ENCODE measurements at places on chromosomes 4 and X.

GRCh38 chr4:140395668-140396067 is 22.2 kb downstream of the SCOC start:
- no peak for DNase-seq

- DNase-seq, result no peak
Observed at GRCh38 chrX:8738588-8739189, 6.8 kb upstream of the ANOS1 start.

DNA sequence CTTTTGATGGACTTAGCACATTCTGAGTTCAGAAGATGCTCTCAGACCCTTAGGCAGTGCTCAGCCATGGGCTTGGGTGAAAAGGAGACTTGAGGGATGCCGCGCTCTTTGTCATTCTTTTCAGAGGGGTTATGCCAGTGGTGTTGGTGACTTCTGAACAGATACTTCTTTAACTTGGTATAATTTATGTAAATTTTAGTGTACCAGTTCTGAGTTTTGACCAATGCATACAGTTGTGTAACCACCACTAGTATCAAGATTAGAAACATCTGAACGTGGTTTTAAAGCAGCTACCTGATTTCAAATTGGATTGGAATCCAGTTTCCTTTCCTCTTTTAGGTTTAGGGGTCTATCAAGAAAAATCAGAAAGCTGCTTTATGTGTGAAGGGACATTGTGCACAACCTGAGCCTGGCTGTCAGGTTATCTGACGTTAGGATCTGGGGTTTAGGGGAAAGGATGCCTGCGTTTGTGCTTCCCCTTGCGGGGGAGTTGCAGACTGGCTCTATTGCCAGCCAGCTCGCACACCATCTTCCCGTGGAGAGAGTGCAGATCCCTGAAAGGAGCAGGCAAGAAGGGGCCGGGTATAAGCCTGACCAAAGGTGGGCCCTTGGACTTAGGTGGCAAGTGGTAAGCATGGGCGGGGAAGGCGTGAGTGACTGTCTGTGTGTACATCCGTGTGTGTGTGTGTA is 19.0 kb downstream of the SMS start:
- no peak for DNase-seq

GRCh38 chr4:25860586-25861279 is 2.1 kb downstream of the SEL1L3 start:
- no peak for DNase-seq

GRCh38 chr4:87382931-87383330 is 8.1 kb downstream of the HSD17B11 start:
- no peak for DNase-seq

DNA sequence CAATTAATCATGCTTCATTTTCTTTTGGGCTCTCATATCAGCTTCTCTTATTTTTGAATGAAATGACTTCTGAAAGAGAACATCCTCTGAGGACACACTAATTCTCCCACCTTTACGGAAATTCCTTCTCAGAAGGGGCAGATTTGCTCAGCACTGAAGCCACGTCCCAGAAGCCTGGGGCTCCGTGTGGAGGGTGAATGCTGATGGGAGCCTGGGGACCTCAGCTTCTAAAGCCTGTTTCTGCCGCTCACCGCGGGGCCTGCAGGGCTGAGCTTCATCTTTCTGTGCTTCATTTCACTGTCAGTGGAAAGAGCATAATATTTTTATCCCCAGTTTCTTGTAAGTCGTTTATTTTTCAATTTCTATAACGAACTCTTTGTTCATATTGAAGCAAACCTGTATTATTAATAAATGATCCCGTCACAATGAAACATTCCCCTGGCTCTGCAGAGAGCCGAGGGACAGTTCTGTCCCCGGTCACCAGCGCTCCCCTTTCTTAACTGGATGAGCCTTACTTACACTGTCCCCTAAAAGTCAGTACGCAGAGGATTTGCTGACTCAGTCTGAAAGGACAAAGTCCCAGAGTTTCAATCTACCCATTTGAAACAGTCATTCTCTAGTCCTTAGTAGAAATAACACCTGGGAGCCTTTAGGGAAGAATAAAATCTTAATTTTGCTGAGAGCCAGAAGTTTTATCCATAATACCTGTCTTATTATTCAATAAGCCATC is 364.6 kb upstream of the FAT1 start:
- no peak for DNase-seq

DNA sequence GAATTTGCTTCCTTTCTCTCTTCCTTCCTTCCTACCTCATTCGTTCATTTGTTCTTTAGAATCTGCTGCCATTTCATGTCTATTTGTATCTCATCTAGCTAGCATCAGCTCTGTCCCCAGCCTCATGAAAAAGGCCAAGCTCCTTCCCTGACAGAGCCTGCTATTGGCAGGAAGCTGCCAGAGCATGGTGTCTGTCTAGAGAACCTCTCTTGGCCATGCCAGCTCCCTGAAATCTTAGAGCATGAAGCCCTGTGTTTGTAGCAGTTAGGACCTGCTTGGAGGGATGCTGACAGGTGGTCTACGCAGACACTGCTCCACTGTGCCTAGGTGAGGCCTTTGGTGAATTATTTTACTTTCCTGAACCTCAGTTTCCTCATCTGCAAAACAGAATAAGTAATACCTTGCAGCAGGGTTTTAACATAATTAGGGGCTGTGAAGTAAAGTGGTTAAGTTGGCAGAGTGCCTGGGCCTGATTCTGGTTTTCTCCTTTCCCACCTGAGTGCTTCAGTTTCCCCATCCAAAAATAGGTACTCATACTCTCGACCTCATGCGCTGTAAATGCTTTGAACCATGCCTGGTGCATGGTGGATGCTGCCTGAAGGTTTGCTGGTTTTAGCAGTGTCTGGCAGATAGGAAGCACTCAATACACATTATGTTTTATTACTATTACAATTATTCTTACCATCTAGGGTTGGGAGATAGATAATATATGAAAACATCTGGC is 4.7 kb downstream of the PTTG2 start:
- DNase-seq, result no peak

- no peak for DNase-seq
Observed at GRCh38 chr4:85102606-85103005, 136.1 kb upstream of the WDFY3 start.

DNA sequence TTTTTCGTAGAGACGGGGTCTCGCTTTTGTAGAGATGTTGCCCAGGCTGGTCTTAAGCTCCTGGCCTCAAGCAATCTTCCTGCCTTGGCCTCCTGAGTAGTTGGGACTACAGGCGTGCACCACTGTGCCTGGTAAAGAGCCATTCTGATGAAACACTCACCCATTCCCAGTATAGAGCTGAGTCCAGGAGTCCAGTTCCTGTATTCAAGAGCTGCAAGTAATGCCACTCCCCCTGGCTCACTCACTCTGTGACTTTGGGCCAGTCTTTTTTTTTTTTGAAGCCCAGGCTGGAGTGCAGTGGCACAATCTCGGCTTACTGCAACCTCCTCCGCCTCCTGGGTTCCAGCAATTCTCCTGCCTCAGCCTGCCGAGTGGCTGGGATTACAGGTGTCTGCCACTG is 3.5 kb downstream of the CCDC22 start:
- no peak for DNase-seq

DNA sequence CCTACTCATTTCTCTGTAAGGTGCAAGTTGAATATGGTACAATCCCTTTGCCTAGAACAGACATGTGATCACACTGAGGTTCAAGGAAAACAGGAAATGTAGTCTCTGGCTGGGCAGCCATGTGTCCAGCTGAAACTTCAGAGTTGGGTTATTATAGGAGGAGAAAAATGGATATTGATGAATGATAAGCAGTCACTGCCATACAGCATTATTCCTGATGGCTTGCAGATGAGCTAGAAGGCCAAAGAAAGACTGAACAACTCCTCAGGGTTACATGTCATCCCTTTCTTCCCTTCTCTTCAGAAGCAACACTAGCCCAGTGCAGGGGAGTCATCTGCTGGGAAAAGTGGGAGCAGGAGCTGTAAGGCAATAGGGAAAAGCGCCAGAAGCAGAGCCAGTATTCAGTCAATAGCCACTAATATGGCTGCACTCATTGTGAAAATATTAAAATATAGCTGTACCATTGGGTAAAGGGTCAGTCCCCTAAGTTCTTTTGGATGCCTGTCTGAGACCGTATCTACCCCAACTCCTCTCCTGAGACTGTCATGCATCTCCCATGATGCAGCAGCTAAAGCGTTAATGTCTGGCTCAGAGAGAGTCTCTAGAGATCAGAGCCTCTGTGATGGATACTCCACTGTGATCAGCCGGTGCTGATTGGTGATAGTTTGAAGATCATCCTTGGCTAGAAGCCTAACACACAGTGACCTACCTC is 20.5 kb downstream of the PHOX2B start:
- DNase-seq, result no peak

GRCh38 chr4:41851621-41852020 is 83.6 kb upstream of the TMEM33 start:
- DNase-seq, result no peak

GRCh38 chr4:4270529-4270928 is 19.4 kb downstream of the LYAR start:
- DNase-seq, result no peak

DNA sequence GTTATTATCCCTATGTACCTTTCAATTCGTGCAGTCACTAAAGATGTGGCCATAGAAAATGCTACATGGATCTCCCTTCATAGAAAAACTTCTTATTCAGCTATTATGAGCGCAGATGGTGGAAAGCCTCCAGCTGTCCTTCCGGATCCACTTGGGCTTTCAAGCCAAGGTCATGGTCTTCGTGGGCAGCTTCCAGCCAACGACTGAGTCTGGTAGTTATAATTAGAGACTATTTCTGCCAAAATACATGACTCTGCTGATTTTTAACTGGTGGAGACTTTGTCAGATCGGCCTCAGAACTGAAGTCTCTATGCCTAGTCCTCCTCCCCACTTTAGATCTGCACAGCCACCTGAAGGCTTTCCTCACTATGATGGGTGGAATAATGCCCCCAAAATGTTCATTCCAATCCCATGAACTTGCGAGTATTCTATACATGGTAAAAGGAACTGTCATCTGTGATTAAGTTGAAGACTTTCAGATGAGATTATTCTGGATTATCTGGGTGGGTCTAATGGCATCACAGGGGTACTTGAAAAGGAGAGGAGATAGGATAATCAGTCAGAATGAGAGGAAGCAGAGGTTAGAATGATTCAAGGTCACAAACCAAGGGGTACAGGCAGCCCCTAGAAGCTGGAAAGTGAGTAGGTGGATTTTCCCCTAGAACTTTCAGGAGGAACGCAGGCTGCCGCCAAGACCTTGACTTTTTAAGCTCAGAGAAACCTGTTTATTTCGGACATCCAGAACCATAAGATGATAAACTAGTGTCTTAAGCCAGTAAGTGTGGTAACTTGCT is 171.1 kb upstream of the CXCL13 start:
- no peak for DNase-seq

- no peak for DNase-seq
Observed at GRCh38 chr4:7967063-7967440, 27.4 kb upstream of the AFAP1 start.

DNA sequence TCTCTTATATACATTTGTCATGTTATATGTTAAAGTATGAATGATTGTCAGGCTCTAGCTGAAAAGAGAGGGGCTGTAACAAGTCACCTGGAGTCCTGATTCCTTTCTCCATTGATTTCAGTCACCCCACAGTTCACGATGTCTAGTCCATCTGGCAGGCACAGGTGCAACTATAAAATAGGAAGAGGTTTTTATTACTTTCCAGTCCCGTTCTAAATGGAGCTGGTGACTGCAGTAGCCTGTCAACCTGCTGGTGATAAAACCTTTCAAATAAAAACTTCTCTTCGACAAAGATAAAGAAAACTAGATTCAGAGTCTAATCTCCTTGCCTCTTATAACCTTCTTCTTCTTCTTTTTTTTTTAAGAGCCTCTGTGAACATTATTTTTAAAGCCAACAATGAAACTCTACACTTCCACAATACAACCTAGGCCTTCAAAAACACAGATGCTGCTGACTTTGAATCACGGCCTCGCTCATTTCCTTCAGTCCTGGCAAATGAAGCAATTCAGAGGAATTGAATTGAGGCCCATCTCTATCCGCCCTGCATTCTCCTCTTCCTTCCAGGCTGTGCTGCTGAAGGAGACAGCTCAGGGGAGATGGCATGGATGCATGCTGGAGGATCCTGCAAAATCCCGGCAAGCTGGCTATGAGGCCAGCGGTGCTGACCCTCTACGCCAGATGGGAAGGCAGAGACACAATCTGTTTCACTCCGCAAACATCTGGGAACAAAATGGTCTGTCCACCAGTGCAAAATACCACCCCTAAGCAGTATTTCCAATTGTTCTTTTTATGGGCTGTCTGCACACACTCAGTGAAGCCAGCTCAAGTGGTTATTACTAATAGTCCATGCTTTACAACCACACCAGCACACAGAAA is 27.3 kb upstream of the CDKN2AIP start:
- no peak for DNase-seq

DNA sequence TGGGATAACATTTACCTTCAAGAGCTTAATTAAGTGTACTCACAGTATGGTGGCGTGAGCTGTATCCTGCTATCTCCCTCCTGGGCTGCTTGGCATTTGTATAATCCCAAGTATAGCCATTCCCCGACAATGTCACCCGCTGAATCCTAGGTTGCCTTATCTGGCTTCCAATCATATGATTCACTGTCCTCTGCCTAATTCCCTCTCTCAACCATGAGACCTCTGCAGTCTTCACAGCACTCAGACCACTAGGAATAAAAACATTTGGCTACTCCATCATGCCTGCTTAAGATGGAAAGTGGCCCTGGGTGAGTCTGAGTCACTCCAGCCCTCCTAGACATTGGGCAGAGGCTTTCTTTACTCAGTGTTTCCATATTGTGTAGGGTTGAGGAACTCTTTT is 28.9 kb upstream of the WDFY3 start:
- DNase-seq, result no peak

GRCh38 chr4:182531555-182532162 is 288.5 kb downstream of the TENM3 start:
- no peak for DNase-seq

- DNase-seq, result no peak
Observed at GRCh38 chrX:42708222-42708621, 69.7 kb downstream of the PPP1R2C start.

GRCh38 chrX:136207546-136207945 is 43.7 kb downstream of the MAP7D3 start:
- no peak for DNase-seq

- no peak for DNase-seq
Observed at GRCh38 chrX:129769467-129770154, 10.1 kb upstream of the SASH3 start.

DNA sequence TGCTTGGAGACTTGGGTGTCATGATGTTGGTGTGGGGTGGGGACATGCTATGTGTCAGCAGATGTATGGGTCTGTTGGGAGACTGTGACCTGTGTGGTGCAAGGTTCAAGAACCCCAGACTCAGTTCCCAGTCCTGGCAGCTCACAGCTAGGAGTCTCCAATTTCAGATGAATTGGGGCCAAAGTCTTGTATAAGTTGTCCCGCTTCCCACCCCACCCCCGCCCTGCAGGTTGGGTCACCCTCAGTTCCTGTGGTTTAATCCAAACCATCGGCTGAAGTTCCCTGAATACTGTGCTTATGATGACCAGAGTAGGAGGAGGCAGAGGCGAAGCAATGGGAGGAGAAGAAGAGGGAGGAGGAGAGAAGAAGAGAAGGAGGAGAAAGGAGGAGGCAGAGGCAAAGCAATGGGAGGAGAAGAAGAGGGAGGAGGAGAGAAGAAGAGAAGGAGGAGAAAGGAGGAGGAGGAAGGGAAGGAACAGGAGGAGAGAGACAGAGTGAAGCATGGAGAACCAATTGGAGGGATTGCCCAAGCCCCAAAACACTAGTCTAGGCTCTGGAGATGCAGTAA is 112.6 kb downstream of the EFNB1 start:
- DNase-seq, result no peak
